ENCODE measurements at places on chromosomes 1 and 21.

DNA sequence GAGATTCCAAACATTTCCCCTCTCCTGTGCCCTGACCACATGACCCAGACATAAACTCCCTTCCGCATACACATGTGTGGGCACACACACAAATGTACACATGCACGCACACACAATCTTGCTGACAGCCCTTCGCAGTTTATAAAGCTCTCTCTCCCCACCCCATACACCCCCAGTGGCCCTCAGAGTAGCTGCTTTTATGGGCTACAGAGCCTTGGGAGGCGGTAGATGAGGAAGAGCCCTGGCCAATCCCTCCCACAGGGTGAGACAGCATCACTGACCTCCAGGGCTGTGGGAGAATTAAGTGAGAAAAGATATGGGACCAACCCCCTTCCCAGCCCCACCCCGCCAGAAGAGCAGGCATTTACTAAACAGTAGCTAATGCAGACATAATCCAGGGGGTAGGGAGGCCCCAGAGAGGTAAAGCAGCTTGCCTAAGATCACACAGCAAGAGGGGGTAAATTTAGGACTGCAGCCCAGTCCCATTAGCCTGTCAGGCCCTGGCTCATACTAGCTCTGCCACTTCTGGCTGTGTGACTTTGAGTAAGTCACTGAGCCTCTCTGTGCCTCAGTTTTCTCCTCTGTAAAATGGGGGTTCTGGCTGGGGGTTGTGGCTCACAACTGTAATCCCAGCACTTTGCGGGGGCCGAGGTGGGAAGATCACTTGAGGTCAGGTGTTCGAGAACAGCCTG is 5.1 kb downstream of the SDC3 start:
- no peak for DNase-seq

DNA sequence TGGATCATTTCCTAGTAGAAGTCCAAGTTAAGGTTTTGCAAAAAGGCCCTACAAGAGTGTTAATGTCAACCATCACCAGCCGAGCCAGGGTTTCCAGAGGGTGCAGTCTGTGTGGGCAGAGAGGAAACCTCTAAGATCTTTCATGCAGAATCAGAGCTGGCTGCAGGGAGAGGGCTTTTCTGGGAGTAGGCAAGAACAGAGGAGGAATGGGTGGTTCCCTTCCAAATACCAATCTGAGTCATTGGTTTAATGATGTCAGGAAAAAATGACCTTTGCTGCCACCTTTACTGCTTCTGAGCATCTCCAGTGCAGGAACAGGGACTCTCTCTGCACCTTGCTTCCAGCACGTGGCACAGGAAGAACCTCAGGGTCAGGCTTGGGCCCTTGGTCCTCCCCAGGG is 73.8 kb downstream of the TNR start:
- no peak for DNase-seq

DNA sequence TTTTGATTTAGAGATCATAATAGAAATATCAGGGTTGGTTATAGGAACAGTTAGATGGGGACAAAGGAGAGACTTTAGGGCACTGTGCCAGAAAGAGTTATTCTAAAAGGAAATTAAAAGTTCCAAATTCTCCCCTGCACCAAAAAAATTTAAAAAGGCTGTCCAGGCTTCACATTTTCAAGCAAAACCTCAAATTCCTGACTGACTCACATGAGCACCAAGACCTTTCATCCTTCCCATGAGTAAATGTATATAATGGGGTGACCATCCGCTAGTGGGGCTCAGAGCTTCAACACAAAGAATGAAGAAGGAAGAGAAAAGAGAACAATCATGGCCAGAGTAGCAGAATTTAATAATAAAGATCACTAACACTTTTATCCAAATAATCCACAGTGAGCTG is 131.6 kb upstream of the MROH9 start:
- DNase-seq: no peak

GRCh38 chr1:241802863-241803262 is 45.1 kb upstream of the EXO1 start:
- DNase-seq: no peak

GRCh38 chr1:190129366-190129765 is 348.3 kb downstream of the BRINP3 start:
- DNase-seq: no peak

- no peak for DNase-seq
Observed at GRCh38 chr1:209767096-209767495, 11.2 kb downstream of the TRAF3IP3 start.

DNA sequence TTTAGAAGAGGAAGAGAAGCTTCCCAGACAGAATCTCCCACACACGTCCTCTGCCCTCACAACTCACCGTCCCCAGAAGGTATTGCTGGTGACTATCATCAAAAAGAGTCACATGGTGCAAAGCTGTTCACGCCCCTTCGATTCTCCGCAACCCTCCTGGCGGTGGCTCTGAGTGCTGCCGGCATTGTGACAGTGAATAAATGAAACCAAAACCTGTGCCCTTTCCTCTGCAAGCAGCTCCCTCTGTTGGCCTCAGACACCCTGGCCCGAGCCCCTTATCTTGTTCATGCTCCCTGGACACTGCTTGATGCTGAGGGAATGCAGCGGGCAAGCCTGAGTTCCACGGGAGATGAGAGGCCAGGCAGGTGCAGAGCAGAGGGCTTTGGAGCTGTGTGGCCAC is 510.3 kb downstream of the NPHP4 start:
- DNase-seq: peak; percentile 16

GRCh38 chr1:27049607-27050006 is 37.0 kb upstream of the TENT5B start:
- no peak for DNase-seq

GRCh38 chr1:167575649-167576048 is 22.1 kb upstream of the CREG1 start:
- no peak for DNase-seq

DNA sequence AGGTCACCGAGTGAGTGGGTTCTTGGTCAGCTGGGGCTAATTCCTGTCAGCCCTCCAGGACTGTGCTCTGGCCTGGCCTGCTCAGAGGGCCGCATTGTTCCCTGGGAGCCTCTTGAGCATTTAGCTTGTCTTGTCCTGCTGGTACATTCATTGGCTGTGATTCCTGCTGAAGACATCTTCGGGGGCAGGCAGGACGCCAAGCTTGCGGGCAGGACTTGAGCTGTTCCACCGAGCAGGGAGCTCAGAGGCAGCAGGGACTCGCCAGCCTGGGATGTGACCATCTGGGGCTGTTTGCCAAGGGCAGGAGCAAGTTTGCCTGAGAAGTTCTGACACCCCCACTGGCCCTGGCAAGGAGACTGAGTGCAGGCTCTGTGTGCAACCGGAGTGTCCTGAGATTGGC is 7.0 kb upstream of the SLC26A9 start:
- no peak for DNase-seq

DNA sequence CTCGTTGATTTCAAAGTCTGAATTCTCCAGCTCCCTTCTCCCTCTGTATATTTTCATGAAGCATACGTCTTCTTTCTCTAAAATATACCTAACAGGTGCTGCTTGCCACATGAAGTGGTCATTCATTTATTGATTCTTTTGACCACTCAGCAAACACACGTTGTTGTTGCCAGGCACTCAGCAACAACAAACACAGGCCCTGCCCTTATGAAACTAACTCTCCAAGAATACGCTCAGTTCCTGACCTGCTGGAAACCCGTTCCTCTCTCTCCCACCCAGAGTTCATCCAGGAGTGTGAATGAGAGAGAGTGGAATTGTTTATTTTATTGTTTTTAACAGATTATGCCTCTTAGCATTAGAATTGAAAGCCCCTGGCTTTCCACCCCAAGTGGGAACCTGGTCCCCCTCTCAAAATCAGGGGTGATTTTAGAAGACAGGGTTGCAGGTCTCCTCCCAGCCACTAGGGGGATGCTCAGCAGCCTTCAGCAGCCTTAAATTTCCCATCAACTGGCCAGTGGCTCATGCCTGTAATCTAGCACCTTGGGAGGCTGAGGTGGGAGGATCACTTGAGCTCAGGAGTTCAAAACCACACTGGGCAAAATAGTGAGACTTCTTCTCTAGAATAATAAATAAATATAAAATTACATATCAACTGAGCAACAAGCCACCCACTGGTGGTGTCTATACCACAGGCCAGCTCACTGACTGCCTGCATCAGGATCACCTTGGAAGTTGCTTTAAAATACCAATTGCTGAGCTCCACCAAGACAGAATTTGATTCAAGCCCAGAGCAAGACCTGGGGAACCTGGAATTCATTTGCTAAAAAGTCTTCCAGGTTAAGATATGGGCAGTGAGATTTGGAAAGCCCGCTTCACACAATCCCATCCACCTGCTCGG is 181.0 kb upstream of the KLHDC7A start:
- DNase-seq: no peak

DNA sequence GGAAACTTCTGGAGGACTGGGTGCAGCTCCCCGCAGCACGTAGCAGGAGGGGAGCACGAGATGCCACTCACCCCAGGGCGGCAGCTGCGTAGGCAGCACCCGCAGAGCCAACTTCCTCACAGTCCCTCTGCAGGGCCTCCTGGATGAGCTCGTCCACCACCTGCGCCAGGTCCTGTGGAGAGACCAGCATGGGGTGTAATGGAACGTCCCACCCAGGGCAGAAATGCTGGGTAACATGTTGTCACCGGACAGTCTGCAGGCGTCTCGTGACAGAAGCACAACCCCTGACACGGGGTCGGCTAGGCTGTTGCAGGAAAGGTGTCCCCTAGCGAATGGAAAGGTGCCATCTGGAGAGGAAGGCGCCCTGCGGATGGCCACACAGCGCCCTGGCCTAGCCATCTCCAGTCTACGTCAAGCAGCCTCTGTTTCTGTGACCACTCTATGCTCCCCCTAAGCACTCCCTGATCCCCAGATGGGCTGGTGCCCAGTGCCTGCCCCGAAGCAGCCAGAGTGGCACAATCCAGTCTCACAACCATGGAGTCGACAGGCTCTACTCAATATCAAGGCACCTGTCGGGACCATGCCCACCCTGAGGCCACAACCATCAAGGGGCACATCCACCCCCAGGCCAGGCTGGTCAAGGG is 21.2 kb downstream of the MCM3AP start:
- DNase-seq: no peak

GRCh38 chr1:980137-980571 is 1.7 kb downstream of the PERM1 start:
- DNase-seq: no peak

GRCh38 chr1:244046907-244047611 is 4.0 kb upstream of the ZBTB18 start:
- peak; percentile 26 for DNase-seq

GRCh38 chr1:58857680-58858673 is 74.1 kb upstream of the JUN start:
- no peak for DNase-seq

GRCh38 chr1:76012341-76013205 is 62.0 kb upstream of the ST6GALNAC3 start:
- DNase-seq: no peak

Data from stimulated activated CD8-positive, alpha-beta memory T cell treated with anti-CD3 and anti-CD28 coated beads, Interleukin-7, amount 100 ng/mL, for 4 hours (primary cell).